CD4-positive, alpha-beta T cell treated with Interleukin-6 at 100 ng/mL for 8 hours (primary cell): ENCODE measurements at places on chromosomes 3 and 15.
A peak's percentile ranks its signal among the peaks of the same experiment; 100 is the strongest.

GRCh38 chr15:84603630-84604379, 3.0 kb downstream of the ZSCAN2 start:
- DNase-seq: no peak

- no peak for DNase-seq
These were observed 22.0 kb downstream of the SLC15A2 start for GRCh38 chr3:121916189-121916588.

DNA sequence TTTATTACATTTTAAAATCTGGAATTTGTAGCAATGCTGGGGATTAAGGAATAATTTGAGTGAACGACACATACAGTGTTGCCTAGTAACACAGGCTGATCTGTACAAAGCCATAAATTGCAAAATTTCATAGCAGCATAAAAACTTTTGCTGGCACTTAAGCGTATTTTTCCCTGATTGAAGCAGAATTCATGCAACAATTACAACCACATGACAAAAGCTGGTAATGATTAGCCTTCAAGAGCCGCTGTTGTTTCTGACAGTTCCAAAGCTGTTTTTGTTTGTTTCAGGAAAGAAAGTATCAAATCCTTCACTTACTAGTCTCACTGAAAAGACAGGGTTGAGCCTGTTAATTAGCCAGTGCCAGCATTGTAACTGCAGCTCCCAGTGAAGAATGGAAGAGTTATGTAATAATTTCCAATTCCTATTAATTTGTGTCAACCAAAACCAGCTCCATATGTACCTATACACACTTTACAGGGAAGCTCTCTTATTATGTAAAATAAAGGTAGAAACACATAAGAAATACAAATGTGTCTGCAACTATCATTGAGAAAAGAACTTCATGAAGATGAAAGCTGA, 60.7 kb downstream of the AGTR1 start:
- no peak for DNase-seq

GRCh38 chr15:94234300-94234699, 2.9 kb downstream of the MCTP2 start:
- no peak for DNase-seq

DNA sequence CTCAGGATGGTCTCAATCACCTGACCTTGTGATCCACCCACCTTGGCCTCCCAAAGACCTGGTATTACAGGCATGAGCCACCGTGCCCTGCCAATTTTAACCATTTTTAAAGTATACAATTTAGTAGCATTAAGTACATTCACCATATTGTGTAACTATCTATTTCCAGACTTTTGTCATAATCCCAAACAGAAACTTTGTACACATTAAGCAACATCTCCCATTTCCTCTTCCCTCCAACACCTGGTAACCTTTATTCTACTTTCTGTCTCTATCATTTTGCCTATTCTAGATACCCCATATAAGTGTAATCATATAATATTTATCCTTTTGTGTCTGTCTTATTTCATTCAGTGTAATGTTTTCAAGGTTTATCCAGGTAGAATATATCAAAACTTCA, 8.9 kb upstream of the MYLK start:
- no peak for DNase-seq

- no peak for DNase-seq
These were observed 119.3 kb downstream of the LRRK1 start for GRCh38 chr15:101038327-101039003.

- DNase-seq: no peak
These were observed 245.4 kb upstream of the CBLB start for GRCh38 chr3:106114220-106114619.

GRCh38 chr3:187951452-187952190, 202.3 kb upstream of the LPP start:
- DNase-seq: no peak

DNA sequence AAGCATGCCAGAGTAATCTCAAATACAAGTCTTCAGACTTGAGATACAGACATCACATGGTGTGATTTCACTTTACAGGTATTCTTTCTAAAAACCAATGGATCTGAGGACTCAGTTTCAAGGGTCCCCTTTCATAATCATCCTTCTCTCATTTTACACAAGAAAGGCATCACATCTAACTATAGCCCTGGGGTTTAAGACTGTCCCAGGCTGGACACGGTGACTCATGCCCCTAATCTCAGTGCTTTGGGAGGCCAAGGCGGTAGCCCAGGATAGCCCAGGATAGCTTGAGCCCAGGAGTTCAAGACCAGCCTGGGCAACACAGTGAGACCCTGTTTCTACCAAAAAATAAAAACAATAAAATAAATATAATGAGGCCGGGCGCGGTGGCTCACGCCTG, 36.4 kb downstream of the UBP1 start:
- no peak for DNase-seq

DNA sequence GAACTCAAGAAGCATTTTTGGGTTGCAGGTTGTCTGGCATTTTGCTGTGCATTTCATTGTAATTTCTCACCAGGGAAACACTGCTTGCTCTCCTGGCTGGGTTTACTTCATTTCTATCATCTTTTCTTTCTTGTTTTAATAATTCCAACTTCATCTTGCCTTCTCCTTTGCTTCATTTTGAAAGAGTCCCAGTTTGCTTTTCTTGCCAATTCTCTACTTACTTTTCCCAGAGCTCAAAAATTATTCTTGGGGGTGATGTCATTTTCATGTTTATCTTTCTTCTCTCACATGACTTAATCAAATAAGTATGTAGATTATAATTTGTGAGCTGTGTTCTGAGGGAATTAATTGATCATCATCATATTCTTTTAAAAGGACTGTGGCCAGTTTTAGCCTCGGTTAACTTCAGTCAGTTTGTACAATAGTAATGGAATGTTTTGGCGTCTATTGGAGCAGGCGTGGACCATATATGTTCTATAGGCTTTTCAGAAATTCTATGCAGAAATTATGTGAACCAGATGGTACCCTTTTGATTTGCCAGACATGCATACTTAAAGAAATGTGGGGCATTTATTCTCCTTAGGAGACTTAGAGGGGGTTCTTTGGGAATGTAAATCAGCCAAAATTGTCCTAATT, 30.1 kb downstream of the SH3GL3 start:
- no peak for DNase-seq

GRCh38 chr15:93428807-93429351, 339.9 kb upstream of the RGMA start:
- DNase-seq: no peak

GRCh38 chr3:188021502-188022040, 132.4 kb upstream of the LPP start:
- DNase-seq: no peak

DNA sequence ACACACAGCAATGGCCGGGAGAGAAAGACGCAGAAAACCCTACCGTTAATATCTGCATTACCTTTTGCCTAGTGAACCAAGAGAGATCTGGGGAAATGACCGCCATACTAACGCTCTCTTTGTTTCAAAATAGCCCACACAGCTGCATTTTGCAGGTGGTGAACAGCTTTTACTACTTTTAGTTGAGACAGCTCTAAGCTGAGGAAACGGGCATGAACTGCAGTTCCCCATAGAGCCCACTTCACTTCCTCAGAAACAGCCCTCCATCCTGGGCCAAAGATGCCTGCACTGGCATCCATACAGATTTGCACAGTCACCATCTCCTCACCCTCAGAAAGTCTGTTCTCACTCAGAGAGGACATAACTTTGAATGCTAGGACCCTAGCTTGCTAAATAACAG, 45.0 kb downstream of the ZNF860 start:
- DNase-seq: no peak

GRCh38 chr15:74364936-74365597, 2.4 kb downstream of the CYP11A1 start:
- DNase-seq: no peak

DNA sequence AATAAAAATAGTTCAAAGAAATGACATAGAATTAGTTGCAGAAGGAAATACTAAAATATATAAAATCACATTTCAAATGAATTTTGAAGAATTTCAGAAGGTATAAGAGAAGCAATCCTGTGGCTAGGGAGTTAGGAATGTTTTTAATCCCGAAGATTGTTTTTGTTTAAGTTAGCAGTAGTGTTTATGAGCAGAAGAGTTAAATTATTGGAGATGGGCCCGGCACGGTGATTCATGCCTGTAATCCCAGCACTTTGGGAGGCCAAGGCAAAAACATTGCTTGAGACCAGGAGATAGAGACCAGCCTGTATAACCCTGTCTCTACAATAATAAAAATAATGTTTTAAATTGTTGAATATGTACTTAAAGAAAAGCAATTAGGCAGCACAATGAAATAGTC, 432.5 kb downstream of the MFSD1 start:
- no peak for DNase-seq

DNA sequence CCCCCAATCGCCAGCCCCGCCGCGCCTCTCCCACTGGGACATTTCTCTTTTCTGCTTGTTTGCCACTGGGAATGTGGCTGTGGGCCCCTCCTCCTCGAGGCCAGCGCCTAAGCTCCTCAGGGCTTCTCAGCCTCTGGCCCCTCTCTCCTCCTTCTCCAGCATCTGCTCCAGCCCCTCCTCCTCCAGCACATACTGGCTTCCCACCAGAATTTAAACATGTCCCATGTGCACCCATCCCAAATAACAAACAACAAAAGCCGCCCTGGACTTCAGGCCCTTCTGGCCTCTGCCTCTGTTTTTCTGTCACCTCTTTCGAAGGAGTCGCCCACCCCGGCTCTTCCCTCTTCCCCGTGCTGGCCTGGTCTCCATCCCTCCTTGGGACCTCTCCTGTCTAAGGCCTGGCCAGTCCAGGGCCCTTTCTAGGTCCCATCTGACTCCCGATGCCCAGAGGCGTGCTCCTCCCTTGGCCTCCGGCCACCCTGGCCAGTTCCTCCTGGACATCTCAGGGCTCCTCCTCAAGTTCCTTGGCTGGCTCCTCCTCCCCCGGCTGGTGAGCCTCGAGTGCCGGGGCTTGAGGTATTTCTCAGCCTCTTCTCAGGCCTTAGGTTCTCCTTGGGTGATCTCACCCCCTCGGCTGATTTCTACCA, 94.6 kb upstream of the SLC6A6 start:
- no peak for DNase-seq

DNA sequence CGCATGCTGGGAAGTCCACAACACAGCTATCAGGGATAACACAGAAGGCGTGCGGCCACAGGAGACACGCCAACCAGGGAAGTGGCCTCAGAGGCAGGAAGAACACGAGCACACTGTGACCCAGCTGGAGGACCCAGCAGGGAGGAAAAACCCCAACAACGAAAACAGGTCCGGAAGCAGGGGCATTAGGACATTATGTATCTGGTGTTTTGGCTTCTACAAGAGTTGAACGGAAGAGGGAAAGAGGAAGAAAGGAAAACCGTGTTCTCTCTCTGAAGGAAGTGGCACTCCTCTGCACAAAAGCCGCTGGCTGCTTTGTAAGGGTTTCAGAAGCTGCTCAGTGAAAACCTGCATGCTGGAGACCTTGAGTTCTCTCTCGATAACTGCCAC, 61.8 kb downstream of the HACD2 start:
- no peak for DNase-seq

- no peak for DNase-seq
These were observed 150.8 kb upstream of the TSPAN3 start for GRCh38 chr15:77221708-77222107.

DNA sequence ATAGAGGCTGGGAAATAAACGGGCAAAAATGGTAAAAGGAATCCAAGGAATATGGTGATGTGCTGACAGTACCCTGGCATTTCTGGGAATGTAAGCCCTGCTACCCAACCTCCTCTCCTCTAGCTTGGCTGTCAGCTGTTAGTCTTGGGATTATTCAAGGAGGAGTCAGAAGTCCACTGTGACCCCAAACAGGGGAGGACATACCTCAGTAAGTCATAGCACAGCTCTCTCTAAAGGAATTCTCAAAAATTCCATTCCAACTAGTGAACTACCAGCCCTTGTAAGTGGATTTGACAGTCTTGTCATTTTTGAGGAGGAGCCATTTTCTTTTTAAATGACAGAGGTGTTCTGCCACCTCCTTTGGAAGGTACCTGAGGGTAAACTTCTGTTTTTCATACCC, 207.5 kb downstream of the PDCD6IP start:
- DNase-seq: no peak

- DNase-seq: no peak
These were observed 199.8 kb downstream of the CNTN6 start for GRCh38 chr3:1292571-1293071.

DNA sequence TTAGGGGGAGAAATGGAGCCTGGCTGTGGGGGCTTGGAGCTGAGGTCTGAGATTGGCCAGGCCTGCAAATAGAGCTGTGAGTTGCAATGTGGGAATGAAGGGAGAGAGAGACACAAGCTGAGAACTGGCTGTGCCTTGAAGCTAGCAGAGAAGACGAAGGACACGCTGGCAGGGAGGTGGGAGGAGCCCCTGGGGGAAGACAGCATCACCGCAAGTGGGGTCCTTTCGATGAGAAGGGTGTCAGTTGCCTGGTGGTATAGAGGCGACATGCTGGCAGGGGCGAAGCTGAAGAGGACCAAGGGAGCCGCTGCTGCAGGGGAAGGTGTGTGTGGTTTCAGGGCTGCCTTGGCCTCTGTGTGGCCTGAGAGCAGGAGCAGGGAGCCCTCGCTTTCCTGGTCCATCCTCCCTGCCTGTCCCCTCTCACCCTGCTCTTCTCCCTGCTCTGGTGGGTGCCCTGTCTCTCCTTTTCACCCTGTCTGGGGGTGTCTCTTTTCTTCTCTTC, 5.5 kb downstream of the RHCG start:
- no peak for DNase-seq

- peak; percentile 7 for DNase-seq
These were observed 651 bp downstream of the MTMR14 start for GRCh38 chr3:9649791-9650521.

- DNase-seq: no peak
These were observed 48.8 kb downstream of the CHRD start for GRCh38 chr3:184428561-184429175.

- DNase-seq: no peak
These were observed 336.1 kb downstream of the MFSD1 start for GRCh38 chr3:159137949-159138348.

GRCh38 chr3:178536211-178537079, at the start of gene KCNMB2:
Gene KCNMB2 (plus strand): TSS chr3:178536436.
- no peak for DNase-seq

GRCh38 chr15:92687746-92688145, 32.2 kb upstream of the FAM174B start:
- DNase-seq: no peak

GRCh38 chr3:15339786-15340215, 7.4 kb upstream of the SH3BP5 start:
- no peak for DNase-seq

DNA sequence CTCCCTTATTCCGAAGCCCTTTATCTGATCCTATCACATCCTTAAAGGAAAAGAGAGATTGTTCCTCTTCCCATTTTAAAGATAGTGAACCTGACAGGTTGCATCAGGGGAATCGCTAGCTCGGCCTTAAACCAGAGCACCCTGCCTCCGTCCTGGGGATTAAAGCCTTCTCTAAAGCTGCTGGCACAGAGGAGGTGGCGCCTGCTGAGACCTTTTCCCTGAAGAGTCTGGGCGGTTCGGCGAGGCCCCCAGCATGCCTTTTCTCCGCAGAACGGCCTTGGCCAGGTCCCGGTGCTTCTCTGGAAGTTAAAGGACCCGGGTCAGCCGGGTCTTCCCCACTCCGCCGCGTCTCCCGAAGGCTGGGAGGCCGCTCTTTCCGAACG, 593 bp downstream of the FAM219B start:
- peak; percentile 14 for DNase-seq

DNA sequence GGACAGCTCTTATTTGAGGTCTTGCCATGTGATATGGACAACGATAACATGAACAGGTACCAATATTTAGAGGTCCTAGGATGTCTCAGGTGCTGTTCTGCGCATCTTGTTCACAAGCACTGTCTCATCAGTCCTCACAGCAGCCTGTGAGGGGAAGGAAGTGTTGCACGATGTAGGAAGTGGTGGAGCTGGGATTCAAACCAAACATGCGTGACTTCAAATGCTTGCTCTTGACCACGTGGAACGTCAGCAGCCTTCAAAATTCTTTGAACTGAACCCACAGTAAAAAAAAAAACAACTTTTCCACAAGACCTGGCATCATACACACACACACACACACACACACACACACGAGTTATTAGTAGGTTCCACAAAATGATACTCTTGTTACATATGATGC, 153.4 kb upstream of the SMAD3 start:
- peak; percentile 51 for DNase-seq
